CD4-positive, alpha-beta T cell treated with Interleukin-2 at 100 ng/mL for 4 hours (primary cell): ENCODE measurements at places on chromosomes 1 and 21.

- no peak for DNase-seq
Observed at GRCh38 chr1:9225411-9225785, 9.2 kb upstream of the H6PD start.

- DNase-seq = no peak
Observed at GRCh38 chr21:39908265-39908923, 41.2 kb downstream of the PCP4 start.

GRCh38 chr1:114075546-114076242 is 78.0 kb downstream of the SYT6 start:
- DNase-seq = no peak

GRCh38 chr1:88557014-88557413 is 127.1 kb upstream of the PKN2 start:
- DNase-seq = no peak

- DNase-seq = no peak
Observed at GRCh38 chr21:36208326-36209013, 51.8 kb downstream of the DOP1B start.

DNA sequence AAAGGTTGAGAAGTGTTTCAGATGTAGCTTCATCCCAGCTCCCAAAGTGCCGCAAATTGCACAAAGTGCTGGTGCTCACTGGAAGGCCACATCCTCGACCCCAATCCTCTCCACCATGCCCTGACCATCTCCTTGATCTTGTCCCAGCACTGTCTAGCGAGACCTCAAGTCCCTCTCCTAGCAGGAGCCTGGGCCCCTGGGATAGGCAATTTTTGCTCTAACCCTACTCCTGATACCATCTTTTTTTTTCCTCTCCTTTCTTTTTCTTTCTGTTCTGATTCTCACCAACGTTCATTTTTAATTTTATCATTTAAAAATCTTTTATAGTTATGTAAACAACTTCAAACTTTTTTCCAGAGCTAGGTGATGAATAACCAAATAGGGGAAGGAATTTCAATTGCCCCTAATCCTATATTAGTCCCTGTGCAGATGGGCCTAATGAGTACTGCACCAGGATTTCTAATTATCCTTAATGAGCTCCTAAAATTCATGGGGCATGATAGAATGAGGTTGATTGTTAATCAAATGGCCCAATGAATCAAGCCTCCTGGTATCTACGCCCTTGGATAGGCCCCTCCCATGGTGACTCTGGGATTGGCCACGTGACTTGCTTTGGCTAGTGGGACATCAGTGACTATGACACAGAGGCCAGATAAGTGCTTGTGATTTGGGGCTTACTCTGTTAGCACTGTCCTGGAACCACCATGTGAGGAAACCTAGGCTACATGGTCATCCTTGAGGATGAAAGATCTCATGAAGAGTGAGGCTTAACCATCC is 41.5 kb upstream of the TENT5B start:
- no peak for DNase-seq

DNA sequence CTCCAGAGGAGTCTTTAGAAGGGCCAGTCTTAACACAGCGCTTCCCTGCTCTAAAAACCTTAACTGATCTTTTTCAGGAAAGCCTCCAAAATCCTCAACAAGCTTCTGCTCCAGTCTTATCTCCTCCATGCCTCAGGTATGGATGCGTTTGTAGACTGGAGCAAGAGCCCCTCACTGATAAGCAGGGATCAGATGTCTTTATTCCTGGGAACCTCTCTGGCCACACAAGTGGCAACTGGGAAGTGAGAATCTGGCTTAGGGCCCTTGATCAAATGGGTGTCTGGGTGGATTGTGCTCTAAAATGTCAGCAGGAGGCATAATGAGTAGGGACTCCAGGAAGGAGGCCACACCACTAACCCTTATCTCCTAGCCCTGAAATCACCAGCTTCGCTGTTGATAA is 1.4 kb downstream of the ZBTB8A start:
- DNase-seq = no peak

DNA sequence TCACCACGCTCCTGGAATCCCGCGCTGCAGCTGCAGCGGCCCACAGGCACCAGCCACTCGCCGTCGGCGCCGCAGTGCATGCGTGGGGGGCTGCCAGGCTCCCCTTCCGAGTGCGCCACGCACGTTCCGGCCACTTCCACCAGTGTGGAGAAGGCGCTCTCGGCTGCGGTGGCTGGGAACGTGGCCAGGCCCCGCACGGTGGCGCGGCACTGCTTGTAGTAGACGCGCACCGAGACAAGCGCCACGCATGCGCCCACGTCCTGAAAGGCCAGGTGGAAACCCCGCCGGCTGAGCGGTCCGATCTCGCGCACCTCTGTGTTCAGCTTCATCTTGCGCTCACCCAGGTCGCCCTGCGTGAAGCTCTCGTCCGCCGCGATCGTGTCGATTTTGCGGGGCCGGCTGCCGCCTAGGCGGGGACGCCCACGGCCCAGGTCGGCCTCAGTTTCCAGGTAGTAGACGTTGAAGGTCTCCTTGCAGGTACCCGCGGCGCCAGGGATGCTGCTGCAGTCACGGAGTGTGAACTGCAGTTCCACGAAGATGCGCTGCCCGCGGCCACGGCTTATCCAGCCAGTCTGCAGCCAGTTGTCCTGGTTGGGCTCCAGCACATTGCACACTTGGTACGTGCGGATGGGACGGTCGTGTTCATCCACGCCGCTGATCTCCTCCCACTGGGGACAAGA is 3.4 kb downstream of the EPHA10 start:
- no peak for DNase-seq

DNA sequence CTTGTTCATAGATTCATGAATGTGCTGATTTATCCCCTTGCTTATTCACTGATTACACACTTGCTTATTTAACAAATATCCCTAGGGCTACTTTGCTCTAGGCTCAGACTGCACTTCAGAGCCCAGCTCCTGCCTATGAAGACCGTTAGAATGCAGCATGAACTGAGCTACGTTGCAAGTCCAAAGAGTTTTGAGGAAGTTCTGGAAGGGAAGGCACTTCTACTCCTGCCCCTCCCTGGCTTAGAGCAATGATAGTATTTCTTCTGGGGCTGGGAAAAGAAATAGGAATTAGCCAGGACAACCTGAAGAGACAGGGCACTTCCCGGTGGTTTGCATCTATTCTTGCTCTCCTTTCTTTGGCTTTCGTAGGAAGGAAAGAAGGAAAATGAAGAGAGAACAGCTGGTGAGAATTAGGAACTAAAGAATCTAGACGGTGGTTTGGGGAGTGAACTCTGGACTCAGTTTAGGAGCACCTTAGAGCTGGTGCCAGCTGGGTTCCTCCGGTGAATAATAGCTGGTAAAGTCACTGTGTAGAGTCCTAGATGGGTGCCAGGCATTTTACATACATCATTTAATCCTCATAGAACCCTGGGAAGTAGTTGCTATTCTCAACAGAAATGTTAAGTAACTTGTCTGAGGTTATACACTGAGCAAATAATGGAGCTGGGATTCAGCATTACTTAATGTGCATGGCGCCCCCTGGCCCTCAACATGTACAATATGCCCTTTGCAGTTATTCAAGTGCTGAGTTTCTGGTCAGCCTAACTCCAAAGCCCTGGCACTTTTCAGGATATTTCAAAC is 65.9 kb downstream of the NDUFS5 start:
- peak; percentile 63 for DNase-seq

DNA sequence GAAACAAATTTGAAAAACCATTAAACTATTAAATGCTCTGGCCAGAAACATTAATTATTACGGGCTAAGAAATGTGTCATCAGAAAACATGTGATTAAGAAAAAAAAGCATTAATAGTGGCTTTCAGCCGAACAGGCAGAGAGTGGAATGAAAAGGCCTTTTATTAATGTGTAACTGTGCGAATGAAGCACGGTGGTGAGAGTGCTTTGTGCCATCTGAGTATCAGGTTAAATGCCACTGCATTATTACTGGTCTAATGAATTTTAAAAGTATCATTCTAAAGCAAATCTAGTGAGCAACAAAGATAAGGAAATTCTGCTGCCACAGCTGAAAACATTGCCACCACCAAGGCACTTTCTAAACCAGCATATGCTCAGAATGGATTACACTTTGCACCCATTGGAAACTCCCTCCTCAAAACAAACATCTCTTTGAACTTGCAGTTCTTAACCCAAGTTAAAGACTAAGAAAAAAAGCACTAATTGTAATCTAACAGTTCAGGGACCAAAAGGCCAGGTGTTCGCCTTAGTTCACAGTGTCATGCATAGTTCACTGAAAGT is 30.0 kb upstream of the SSX2IP start:
- DNase-seq = no peak
